CD8-positive, alpha-beta T cell (primary cell): ENCODE measurements at places on chromosomes 6 and 20.

DNA sequence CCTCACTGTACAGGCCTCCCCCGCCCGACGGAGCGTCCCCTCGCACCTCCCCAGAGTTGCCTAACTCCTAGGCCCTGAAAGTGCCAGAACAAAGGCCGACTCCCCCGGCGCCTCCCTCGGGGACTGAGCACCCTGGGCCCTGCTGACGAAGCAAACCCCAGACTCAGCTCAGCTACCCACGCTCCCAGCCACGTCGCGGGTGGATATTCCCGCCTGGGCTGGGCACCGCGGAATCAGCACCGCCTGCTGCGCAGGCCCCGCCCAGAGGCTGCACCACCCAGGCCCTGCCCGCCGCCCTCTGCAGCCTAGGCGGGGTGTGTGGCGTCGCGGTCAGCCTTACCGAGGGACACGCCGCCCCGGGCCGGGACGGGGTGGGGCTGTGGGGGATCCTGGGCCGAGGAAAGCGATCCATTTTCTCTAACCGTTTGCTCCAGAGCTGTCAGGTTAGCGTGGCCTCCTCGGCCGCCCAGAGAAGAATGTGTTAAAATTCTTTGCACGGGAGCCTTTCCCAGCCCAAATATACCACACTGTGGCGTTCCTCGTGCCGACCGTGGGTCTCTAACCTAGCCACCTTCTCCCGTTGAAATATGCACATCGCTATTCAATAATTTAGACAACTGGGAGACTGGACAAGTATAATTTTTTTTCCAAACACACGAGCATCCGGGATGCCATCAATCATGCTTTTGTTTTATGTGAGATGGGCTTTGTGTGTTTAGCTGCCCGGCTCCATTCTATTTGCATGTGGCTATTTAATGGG is 31.4 kb downstream of the TFAP2A start:
- DNase-seq = no peak

GRCh38 chr6:155157101-155157500 is 106.7 kb upstream of the CLDN20 start:
- no peak for DNase-seq

GRCh38 chr6:80163754-80164187 is 57.3 kb downstream of the BCKDHB start:
- no peak for DNase-seq

- DNase-seq = no peak
Measured at GRCh38 chr6:835476-836160, 142.7 kb upstream of the EXOC2 start.

DNA sequence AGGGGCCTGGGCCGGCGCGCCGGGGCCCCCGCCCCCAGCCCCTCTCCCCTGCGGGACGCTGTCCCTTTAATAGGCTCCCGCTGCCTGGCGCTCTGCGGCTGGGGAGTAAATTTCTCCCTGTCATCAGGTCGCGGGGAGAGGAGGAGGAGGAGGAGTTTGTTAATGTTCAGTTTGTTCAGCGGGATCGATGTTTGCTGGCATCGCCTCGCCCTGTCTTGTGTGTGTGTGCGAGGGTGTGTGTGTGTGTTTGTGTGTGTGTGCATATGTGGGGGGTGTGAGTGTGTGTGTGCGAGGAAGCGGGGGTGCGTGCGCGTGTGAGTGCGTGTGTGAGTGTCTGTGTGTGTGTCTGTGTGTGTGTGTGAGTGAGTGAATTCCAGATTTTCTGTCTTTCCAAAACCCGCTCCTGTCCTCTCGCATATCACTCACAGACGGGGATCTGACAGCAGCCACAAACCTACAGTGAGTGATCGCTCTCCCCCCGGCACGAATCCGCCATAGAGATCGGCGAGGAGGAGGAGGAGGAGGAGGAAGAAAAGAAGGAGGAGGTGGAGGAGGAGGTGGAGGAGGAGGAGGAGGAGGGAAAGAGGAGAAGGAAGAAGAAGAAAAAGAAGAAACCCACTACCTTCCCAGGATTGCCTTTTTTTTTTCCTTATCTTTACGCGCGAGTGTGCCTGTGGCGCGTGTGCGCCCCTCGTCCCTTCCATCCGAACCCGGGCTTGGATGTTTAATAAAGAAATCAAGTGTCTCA is at the start of gene TSHZ2:
Gene TSHZ2, plus strand, starts transcription at position 169 of the 748 bp plus-strand sequence. CDS start 936 bp downstream, outside the sequence.
- DNase-seq = peak; percentile 30

DNA sequence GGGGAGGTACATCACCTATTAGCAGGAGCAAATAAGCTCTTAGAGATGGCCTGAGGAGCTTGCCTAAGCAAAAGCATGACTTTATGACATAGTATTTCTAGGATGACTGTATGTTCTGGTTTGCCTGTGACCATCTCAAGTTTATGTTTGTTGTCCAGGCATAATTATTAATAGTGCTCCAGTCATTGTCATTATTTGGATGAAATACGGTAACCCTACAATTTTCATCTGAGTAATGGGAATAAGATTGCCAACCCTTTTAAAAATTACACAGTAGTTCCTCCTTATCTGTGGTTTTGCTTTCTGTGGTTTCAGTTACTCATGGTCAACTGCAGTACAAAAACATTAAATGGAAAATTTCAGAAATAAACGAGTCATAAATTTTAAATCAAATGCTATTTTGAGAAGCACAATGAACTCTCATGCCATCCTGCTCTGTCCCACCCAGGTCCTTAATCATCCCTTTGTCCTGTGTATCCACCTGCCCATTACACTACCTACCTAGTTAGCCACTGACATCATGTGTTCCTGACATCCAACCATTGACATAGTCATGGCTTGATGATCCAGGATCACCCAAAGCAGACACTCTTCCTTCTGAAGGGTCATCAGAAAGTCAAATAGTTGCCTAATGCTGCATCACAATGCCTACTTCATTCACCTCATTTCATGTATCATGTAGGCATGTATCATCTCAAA is 27.0 kb upstream of the TFB1M start:
- DNase-seq = no peak

DNA sequence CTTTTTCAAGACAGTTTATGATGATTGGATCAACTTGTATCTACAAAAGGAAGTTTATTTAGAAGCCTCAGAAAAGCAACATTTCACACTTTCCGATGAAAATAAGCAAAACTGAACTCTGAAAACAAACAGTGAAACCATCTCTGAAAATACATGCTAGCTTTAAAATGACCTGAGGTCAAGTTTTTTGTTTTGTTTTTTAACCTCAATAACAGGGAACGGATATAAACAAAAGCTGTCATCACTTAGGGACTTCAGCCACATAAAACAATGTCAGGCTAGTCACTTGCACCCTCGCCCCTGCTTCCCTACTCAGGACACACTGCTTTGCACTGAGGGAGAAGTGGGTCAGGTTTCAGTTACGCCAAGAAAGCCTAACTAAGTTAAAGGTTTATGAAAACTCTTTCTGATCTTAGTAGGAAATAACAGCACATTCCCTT is 11.6 kb downstream of the BACH2 start:
- DNase-seq = no peak

DNA sequence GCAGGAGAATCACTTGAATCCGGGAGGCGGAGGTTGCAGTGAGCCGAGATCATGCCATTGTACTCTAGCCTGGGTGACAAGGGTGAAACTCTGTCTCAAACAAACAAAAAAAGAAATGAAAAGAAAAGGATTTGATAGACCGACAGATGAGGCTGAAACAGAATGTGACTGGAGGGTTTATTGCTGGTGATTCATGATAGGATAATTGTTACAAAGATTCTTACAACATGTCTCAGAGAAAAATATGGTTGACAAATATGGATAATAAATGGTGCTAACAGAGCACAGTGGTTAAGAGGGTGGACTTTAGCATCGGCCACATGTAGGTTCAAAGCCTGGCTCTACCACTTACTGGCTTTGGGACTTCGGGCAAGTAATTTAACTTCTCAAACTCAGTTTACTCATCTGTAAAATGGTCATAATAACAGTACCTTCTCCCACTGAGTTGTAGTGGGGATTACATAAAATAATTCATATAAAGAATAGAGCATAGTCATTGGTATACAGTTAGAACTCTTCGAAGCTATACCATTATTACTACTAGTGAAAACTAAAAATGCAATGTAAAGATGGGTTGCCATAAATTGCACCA is 131.9 kb downstream of the MAP3K7 start:
- DNase-seq = no peak

GRCh38 chr6:80789912-80790570 is 683.6 kb downstream of the BCKDHB start:
- no peak for DNase-seq

DNA sequence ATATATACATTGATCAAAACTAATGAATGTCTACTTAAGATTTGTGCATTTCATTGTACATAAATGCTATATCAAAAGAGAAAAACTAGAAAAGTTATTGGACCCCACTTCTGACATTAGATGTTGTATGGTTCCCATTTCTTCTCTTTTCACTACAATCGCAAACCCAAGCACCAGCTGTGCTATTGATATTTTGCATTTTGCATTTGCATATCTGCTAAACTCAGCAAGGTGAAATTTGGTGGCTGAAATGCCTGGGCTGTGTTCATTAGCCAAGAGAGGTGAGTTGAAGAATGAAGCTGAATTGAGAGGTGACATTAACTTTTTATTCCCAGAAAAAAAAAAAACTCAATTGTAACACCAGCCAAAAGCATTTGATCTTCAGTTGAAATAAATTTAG is 232.1 kb upstream of the TENT5A start:
- DNase-seq = no peak

DNA sequence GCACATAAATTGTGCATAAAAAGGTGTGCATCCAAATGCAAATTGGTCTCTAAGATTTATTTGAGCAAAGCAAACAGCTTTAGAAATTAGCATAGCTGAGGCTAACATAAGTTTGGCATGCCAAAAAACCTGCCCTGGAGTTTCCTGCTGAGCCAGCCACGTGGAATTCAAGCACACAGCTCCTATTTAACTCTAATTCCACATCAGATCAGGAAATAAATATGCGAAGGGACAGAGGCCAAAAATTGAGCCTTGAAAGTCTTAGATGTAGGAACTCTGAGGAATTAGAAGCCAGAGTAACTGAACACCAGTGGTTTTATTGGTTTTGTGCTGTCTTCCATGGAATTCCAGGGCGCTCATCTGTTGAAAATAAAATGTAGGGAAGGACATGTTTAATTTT is 19.6 kb downstream of the SOBP start:
- DNase-seq = no peak

GRCh38 chr6:165579151-165579550 is 83.9 kb downstream of the PDE10A start:
- DNase-seq = no peak

DNA sequence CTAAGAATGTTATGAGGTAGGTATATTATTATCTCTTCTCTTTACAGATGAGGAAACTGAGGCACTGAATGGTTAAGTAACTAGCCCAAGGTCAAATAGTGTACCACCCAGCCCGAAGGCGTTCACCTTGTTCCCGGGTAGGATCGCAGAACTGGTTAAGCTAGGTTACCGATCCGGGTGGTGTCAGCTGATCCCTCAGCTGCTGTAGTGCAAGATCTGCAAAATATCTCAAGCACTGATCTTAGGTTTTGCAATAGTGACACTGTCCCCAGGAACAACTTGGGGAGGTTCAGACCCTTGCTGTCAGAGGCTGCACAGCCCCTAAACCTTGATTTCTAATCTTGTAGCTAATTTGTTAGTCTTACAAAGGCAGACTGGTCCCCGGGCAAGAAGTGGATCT is 28.1 kb downstream of the SLC52A3 start:
- DNase-seq = no peak

- no peak for DNase-seq
Measured at GRCh38 chr6:155244434-155244833, 19.4 kb upstream of the CLDN20 start.

GRCh38 chr6:1749041-1749440 is 139.3 kb downstream of the FOXC1 start:
- DNase-seq = no peak

GRCh38 chr6:103672169-103672568 is 1187.5 kb downstream of the HACE1 start:
- no peak for DNase-seq

DNA sequence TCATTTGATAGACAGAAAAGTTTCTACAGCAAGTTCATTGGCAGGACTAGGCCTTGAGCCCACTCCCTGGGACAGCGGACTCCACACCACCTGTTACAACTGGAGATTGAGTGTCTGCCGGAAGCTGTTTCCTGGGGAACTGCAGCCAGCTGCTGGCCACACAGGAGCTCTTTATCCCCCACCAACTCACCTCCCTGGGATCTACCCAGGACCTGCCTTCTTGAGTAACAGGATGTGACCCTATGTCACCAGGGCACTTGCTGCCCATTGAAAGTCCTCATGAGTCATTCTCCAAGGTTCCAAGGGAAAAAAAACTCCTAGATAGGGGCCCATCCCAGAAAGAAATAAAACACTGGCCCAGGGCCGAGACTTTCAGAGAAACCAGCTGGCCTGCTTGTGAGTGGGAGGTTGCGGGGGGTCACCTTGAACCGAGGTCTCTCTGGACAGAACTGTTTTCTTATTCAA is 37.4 kb upstream of the SLC9A8 start:
- no peak for DNase-seq

GRCh38 chr20:63066506-63067265 is 59.9 kb upstream of the BHLHE23 start:
- DNase-seq = no peak

- peak; percentile 72 for DNase-seq
Measured at GRCh38 chr20:54103067-54103761, 32.8 kb upstream of the BCAS1 start.

GRCh38 chr6:165599596-165600487 is 63.2 kb downstream of the PDE10A start:
- DNase-seq = no peak

- DNase-seq = no peak
Measured at GRCh38 chr6:144696610-144697368, 411.7 kb downstream of the UTRN start.

DNA sequence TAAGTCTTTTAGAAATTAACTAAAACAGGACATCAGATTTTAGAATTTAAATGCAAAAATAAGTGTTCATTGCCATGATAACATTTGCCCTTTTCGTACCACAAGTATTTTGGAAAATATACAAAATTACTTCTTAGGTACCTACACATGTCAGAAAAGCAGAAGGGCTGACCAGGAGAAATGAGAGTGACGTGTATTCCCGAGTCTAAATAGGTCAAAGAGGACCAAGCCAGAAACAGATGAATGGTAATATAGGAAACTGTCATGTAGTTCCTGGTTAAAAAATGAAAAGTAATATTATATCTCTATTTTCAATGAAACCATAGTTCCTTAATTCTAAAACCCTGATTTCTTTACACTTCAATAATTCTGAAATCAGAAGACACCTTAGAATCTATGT is 126.2 kb downstream of the IPCEF1 start:
- no peak for DNase-seq

GRCh38 chr6:169406804-169407203 is 153.2 kb upstream of the THBS2 start:
- DNase-seq = no peak

- DNase-seq = no peak
Measured at GRCh38 chr20:5522422-5522821, 205.7 kb upstream of the PROKR2 start.
